Colonic mucosa (tissue), 4 donors: ENCODE measurements at places on chromosomes 6 and 20. TPM values are rescaled to one million over a fixed set of nuclear protein-coding genes. Genes with fewer than 3 reads are reported as not detected.

GRCh38 chr20:17171746-17172280 lies 55.0 kb upstream of the PCSK2 start:
- DNase-seq, result no peak
- H3K27me3 ChIP-seq, result no peaks in the 10 kb centered on the region
- H3K4me3 ChIP-seq, result no peak overlapping the region
- no peak overlapping the region for H3K27ac ChIP-seq
- no peaks in the 10 kb centered on the region for H3K36me3 ChIP-seq

DNA sequence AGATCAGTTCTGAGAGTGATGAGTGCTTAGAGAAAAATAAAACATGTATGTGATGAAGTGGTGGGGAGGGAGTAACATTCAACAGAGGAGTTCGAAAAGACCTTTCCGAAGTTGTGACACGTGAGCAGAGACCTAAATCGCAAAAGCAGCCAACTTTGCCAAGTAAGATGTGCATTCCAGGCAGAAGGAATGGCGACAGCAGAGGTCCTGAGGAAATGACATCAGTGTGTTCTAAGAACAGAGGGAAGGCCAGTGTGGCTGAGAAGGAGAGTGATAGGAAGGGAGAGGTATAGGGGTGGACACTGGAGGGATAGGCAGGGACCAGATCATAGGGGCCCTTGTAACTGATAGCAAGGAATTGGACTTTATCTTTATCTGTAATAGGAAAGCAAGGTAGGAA lies 51.3 kb downstream of the ADAT2 start:
- no peaks in the 10 kb centered on the region for H3K27me3 ChIP-seq
- H3K4me3 ChIP-seq, result no peak overlapping the region
- no peaks in the 10 kb centered on the region for H3K4me1 ChIP-seq
- DNase-seq, result no peak
- no peaks in the 10 kb centered on the region for H3K36me3 ChIP-seq

GRCh38 chr20:3621111-3621510 lies 42.1 kb downstream of the GFRA4 start:
- no peaks in the 10 kb centered on the region for H3K27me3 ChIP-seq
- no peaks in the 10 kb centered on the region for H3K4me1 ChIP-seq
- no peak overlapping the region for H3K4me3 ChIP-seq
- no peak overlapping the region for H3K27ac ChIP-seq

DNA sequence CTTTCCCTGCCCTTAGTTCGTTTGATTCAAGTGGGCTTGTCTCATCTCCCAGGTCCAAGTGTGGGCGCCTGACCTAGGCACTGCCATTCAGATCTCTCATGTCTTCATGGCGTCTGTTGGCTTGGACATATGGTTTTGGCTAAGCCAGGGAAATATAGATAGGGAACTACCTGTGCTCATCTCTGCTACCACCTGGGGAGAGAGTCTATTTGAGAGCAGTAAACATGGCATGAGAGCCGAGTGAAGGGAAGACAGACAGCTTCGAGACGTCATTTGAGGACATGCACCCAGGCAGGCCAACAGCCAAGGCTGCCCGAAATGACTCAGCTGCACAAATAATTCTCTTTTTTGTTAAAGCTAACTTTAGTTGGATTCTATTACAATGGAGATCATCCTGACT lies 370.7 kb upstream of the AGPAT4 start:
- H3K27ac ChIP-seq, result no peak overlapping the region
- no peak overlapping the region for H3K4me3 ChIP-seq
- no peaks in the 10 kb centered on the region for H3K27me3 ChIP-seq
- no peaks in the 10 kb centered on the region for H3K36me3 ChIP-seq
- H3K4me1 ChIP-seq, result no peaks in the 10 kb centered on the region

Gene ENPP1
- total RNA-seq, result 12.6 TPM

Gene BPIFB1
- not detected for total RNA-seq

Gene CGAS
- 5.6 TPM for total RNA-seq

Gene GSTA4
- total RNA-seq, result 13.5 TPM
